Skin of body (tissue), 3 donors: ENCODE measurements at places on chromosomes 7 and 10. TPM values are rescaled to one million over a fixed set of nuclear protein-coding genes. Genes with fewer than 3 reads are reported as not detected.

The TWIST1 gene
- 39.9 TPM for total RNA-seq

GRCh38 chr7:130935564-130936157 lies 201.7 kb upstream of the KLF14 start:
- no peak for DNase-seq

The WIPF3 gene
- 0.59 TPM for total RNA-seq

- peak; percentile 30 for DNase-seq
Measured at GRCh38 chr7:901388-902154, 25.2 kb downstream of the GET4 start.

- DNase-seq = no peak
Measured at GRCh38 chr10:6229746-6230145, 27.0 kb downstream of the PFKFB3 start.

- no peak for DNase-seq
Measured at GRCh38 chr7:66344166-66344565, 139.0 kb downstream of the TPST1 start.
